ENCODE measurements at places on chromosomes 7 and 10. TPM values are rescaled to one million over a fixed set of nuclear protein-coding genes. Genes with fewer than 3 reads are reported as not detected.

GRCh38 chr10:70078937-70079336 lies 26.3 kb downstream of the MACROH2A2 start:
- no peak for DNase-seq

- DNase-seq = no peak
Observed at GRCh38 chr7:96548664-96549063, 161.0 kb downstream of the SEM1 start.

DNA sequence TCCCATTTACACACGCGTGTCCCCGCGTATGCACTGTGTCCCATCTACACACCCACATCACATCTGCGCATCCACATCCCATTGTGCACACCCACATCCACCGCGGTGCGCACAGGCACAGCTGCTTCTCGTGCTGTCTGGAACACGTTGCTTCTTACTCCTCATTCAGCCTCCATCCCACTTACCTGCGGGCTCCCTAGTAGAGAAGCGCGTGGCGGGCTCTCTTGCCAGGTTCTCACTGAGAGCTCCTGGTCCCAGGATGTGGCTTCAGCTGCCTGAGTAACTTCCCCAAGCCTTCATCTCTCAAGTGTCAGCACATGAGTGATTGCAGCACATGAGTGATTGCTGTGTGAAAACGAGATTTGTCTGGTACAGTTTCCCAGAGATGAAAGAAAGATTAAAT lies 117.8 kb downstream of the TRRAP start:
- peak; percentile 31 for DNase-seq

DNA sequence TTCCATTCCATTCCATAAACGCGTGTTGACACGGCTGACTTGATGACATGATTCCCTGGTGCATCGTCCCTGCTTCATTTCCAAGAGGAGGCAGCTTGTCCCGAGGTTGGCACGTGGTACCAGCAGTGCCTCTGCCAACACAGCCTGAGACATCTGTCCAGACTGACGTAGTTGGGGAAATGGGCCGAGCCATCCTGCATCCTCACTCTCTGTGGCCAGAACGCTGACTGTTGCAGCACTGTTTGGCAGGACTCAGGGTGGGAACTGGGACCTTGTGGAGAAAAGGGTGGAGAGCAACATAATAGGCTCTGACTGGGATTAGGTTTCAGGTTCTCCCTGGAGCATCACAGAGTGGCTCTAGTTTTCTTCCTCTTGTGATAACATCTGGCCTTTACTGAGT lies 118.6 kb upstream of the BTBD16 start:
- DNase-seq = no peak

DNA sequence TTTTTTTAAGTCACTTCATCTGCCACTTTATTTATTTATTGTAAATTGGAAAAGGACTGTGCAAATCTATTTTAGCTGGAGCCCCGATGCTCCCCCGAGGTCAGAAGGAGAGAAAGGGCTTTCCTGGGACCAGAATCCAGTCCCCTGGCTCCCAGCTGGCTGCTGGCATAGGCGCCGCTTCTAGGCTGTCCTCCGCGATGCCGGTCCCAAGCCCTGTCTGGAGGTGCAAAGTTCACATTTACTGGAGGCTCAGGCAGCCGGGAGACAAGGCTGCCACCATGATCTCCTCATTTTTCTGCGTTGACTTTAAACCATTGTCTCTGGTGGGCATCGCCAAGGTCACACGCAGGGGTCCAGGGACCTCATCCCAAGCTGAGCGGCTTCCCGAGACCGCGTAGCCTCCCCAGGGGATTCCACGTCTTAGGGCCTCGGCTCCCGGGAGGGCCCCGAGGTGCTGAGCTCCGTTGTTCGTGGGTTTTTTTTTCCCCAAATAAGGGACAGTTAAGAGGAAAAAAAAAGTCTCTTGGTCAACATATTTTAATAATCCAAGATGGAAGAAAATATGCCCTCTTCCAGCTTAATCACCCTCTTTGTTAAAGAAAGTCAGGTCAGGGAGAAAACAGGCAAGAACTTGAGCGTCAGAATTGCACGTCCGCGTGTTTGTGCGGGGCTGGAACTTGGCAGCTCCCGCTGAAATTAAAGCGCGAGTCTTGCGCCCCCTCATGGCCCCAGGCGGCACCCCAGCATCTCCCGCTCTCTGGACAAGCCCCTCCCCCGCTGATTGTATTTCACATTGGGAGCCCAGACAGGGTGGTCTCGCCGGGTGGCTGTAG lies 11.9 kb downstream of the RGR start:
- DNase-seq = peak; percentile 71

- DNase-seq = no peak
Observed at GRCh38 chr7:78222001-78222751, 423.6 kb downstream of the PHTF2 start.

- DNase-seq = no peak
Observed at GRCh38 chr10:49114718-49115014, 656 bp downstream of the VSTM4 start.

GRCh38 chr7:131436384-131436783 lies 108.7 kb downstream of the MKLN1 start:
- DNase-seq = no peak

DNA sequence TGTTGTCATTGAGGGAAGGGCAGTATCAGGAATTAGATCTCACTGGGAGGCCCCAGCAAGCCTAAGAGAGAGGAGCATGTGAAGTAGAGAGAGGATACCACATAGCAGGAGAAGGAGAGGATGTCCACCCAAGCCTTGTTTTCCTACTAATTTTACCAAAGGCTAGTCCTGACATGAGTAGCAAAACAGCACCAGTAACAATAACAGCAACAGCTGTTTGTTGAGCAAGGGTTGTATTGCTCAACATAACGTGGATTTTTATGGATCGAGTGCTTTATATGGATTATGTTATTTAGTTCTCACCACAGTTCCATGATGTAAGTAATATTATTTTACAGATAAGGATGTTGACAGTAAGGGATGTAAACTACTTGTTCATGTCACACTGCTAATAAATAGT lies 135.2 kb upstream of the DLX6 start:
- no peak for DNase-seq

The NPVF gene
- not detected for total RNA-seq

The ANKRD1 gene
- not detected for total RNA-seq

The NRF1 gene
- 20.4 TPM for total RNA-seq

The UNC5B gene
- 0.02 TPM for total RNA-seq

The NEUROD6 gene
- not detected for total RNA-seq

The DPYSL4 gene
- total RNA-seq = 7.2 TPM

The CYP2C19 gene
- 0.52 TPM for total RNA-seq
